ENCODE measurements at places on chromosomes 1 and 21.

DNA sequence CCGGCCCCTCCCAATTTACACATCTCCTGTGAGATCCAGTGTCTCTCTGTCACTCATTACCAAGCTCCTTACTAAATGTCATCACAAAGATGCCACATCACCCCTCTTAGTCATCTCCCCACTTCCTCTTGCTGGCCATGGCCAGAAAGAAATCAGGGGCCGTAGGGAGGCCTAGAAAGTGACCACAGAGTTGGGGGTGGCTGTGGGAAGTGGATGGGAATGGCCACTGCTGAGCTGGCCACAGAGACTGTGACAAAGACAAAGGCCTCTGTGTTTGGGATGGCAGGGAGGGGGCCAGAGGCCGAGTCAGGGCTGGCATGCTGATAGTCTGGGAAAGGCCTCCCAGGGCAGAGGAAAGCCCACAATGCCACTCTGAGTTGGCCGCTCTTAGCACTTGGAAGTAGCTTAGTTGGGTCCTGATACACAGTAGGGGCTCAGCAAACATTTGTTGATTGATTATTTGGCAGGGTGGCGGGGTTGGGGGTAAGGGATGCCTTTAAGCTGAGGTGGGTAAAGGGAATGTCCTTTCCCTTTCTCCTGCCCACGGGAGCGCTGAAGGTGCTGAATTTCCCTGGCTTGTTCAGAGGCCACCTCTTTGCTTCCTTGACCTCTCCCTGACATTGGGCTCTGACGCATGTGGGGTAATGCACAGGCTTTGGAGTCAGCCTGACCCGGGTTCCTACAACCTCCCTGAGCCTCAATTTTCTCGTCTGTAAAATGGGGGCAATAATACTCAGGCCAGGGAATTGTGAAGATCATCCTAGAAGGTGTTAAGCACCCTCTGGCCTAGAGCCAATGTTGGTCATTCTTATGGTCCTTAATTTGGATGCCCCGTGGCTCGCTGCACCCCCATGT, 13.2 kb downstream of the NAV1 start:
- no peak for DNase-seq

- no peak for DNase-seq
These were observed 800 bp downstream of the DR1 start for GRCh38 chr1:93346421-93346993.

DNA sequence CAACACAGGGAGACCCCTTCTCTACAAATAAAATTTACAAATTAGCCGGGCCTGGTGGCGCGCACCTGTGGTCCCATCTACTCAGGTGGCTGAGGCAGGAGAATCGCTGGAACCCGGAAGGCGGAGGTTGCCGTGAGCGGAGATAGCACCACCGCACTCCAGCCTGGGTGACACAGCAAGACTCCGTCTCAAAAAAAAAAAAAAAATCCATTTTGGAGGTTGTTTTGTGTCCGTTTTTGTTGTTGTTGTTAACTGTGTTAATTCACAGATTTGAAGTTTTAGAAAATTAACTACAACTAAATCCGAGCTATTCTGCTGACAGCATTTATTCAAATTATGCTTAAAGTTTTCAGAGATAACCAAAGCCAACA, 618 bp downstream of the CLCC1 start:
- no peak for DNase-seq

DNA sequence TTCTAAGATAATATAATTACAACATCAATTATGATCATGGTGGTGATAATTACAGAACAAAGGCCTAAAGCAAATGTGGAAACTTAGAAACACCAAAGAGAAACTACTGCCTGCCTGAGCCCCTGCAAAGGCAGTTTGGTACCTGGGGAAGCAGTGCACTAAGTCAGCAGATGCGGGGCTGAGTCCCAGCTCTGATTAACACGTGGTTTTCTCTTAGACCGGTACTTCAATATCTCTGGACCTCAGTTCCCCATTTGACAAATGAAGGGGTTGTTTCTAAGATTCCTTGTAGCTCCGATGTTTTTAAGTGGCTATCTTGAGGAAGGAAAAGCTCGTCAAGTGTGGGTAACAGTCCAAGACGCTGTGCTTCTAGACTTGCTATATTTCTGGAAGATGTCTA, 16.7 kb upstream of the PLEKHA6 start:
- no peak for DNase-seq

DNA sequence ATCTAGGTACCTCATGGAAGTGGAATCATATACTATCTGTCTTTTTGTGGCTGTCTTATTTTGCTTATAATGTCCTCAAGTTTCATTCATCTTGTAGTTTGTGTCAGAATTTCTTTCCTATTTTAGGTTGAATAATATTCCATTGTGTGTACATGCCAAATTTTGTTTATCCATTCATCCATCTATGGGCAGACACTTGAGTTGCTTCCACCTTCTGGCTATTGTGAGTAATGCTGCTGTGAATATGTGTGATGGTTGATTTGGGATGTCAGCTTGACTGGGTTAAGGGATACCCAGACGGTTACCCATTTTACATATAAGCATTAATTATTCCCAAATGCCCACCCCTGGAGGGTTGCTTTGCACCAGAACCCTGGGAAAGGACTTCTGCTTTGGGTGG, 477.5 kb downstream of the PTPRU start:
- no peak for DNase-seq

- no peak for DNase-seq
These were observed 51.2 kb downstream of the POFUT2 start for GRCh38 chr21:45236481-45236880.

GRCh38 chr1:85681087-85681486, 27.1 kb downstream of the ZNHIT6 start:
- DNase-seq = no peak

- DNase-seq = no peak
These were observed 79.6 kb upstream of the ZC3H12A start for GRCh38 chr1:37394574-37395464.

DNA sequence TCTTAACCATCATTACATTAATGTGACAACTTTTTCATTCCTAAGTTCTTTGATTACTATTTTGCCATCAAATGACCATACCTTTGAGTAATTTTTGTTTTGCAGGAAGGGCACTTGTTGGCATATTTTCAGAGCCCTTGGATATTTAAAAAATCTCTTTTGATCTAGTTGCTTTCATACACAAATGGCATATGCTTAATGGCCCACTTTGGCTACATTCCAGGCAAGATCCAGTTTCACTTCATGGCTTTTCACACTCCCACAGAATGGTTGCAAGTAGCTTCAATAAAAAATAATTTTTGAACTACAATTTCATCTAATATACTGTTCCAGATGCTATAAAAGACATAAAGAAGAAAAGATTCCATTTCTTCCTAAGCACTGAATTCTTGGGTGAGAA, 18.1 kb downstream of the ADAM30 start:
- no peak for DNase-seq

GRCh38 chr1:216562383-216562782, 139.1 kb upstream of the USH2A start:
- DNase-seq = no peak

GRCh38 chr21:30083225-30083945, 83.2 kb downstream of the CLDN17 start:
- no peak for DNase-seq

- no peak for DNase-seq
These were observed 29.0 kb downstream of the JUN start for GRCh38 chr1:58754683-58755467.

- no peak for DNase-seq
These were observed 89.3 kb upstream of the TMPRSS2 start for GRCh38 chr21:41597227-41597626.

- DNase-seq = no peak
These were observed 260.5 kb downstream of the KCNJ6 start for GRCh38 chr21:37655611-37656300.

- no peak for DNase-seq
These were observed 99.1 kb upstream of the ACTRT2 start for GRCh38 chr1:2921970-2922686.

- DNase-seq = no peak
These were observed 13.9 kb upstream of the ACTA1 start for GRCh38 chr1:229447809-229448252.

- no peak for DNase-seq
These were observed 72.5 kb downstream of the ASTN1 start for GRCh38 chr1:177092001-177092400.

GRCh38 chr1:79089946-79090345, 83.4 kb upstream of the ADGRL4 start:
- DNase-seq = no peak

GRCh38 chr1:63880958-63881576, 107.2 kb downstream of the ROR1 start:
- no peak for DNase-seq

GRCh38 chr1:159015440-159015909, 5.8 kb downstream of the IFI16 start:
- DNase-seq = peak; percentile 45

GRCh38 chr1:31984419-31985347, 29.0 kb upstream of the KHDRBS1 start:
- DNase-seq = peak; percentile 6

Measured in stimulated activated CD8-positive, alpha-beta memory T cell treated with anti-CD3 and anti-CD28 coated beads, Interleukin-15, amount 100 ng/mL, for 4 hours (primary cell).